ENCODE measurements at places on chromosomes 7 and 10.

GRCh38 chr7:130297628-130298543 lies 4.9 kb downstream of the CPA4 start:
- DNase-seq, result no peak

DNA sequence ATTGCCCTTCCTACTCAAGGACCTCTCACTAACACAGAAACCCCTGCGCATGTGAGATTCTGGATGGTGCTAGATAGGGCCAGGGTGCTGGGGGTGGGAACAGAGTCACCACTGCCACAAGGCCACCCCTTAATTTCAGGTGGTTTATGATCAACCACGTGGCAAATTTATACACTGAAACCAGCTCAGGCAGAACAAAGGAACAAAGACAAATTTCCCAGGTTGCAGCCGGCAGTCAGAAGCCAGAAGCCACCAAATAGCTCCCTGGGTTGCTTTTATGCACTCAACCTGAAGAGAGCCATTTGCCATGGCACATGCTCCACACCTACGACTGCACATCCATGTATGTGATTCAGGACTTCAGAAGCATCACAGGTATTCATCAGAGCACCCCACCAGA lies 2.5 kb downstream of the VOPP1 start:
- peak; percentile 31 for DNase-seq

DNA sequence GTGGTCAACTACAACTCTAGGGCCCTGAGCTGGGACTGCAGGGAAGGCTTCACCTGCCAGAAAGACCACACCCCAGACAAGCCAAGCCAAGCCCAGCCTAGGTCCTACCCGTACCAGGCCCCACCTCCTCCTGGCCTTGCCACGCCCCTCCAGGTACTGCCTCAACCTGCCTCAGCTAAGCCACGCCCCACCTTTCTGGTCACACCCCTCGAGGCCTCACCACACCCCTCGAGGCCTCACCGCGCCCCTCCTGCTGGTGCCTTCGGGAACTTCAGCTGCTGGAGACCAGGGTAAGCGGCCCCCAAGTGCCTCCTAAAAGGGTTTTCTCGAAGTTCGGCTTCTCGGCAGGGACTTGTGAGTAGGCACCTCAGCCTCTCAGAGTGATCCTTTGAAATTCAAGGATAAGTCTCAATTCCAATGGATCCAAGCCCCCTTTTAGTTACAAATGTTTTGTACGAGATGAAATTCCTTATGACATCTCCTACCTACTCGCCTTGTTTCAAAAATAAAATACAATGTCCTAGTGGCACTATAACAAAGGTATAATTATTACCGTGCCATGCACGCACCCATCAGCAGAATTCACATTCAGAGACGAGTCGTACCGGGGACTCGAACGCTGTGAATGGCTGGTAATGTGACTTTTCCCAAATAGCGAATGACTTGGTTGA lies 171.2 kb downstream of the ARHGAP21 start:
- no peak for DNase-seq

DNA sequence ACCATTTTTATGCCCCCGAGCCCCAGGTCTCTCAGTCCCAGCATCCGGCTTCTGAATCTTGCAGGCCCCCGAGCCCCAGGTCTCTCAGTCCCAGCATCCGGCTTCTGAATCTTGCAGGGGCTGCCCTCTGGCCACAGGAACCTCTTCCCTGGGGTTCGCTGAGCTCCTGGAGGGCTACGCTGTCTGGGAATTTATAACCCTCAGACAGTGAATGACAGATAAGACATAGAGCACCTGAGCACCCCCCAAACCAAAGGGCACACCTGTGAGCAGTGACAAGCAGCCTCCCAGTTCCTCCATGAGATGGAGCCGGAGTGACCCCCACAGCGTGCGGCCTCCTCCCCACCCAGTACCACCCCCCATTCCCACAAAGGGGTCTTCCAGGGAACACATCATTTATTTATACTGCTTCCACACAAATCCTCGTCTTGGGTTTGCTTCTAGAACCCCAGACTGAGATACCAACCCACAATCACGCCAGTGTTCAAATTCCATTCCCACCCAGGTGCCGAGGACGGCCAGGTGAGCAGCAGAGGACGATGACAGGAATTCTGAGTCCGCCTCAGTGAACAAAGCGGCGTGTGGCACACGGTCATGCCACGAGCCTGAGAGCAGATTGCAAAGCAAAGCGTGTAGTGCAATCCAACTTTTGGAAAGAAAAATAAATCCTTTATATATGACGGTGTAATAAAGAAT lies 57.7 kb upstream of the FAM20C start:
- no peak for DNase-seq

- no peak for DNase-seq
These were observed 2.1 kb downstream of the CAV2 start for GRCh38 chr7:116501425-116502167.

GRCh38 chr7:88546808-88547207 lies 212.7 kb upstream of the ZNF804B start:
- DNase-seq, result no peak

DNA sequence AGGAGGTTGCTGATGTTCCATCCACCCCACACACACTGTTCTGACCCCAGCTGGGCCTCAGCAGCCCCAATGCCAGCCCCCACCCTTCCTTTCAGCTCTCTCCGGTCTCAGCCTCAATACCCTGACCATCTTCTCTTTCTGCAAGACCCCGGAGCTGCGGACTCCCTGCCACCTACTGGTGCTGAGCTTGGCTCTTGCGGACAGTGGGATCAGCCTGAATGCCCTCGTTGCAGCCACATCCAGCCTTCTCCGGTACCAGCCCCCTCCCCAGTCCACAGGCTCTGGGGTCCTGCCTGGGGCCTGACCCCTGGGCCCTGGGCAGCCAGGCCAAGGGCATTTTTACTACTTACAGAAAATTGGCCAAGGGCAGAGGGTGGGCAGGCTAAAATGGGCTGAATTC lies 2.6 kb downstream of the RGR start:
- DNase-seq, result no peak

DNA sequence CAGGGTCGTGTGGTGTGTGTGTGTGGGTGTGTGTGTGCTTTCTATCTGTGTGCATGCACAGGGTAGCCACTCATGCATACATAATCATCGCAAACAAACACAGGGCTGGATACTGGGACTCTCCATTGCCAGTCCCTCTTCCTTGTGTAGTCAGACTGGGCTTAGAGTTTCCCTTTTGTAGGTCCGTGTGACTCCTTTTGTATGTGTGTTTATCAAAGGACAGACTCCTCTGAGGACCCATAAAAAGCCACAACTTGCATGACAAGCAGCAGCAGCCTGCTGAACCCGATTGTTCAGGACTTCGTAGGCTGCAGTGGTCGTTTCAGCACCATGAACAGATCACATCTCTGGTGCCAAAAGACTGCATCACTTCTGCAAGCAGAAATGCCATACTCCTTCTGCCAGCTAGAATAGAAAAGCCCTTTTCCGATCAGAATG lies 895 bp downstream of the VSTM2A start:
- DNase-seq, result no peak

DNA sequence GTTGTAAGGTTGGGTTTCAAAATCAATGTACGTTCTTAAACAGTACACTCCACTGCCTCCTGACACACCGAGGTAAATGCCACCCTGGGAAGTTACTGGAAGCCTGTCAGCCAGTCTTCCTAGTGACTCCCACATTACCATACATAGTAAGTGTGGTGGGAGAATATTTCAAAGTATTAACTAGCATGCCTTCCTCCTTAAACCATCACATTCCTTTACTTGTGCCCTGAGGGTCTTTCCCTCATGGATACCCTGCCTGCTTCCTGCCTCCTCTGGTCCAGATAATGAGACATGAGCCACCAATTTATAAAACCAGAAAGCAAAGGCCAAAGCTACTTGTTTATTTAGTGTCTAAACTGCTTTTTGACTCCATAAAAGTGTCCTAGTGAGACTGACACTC lies 23.3 kb upstream of the SORCS3 start:
- no peak for DNase-seq

DNA sequence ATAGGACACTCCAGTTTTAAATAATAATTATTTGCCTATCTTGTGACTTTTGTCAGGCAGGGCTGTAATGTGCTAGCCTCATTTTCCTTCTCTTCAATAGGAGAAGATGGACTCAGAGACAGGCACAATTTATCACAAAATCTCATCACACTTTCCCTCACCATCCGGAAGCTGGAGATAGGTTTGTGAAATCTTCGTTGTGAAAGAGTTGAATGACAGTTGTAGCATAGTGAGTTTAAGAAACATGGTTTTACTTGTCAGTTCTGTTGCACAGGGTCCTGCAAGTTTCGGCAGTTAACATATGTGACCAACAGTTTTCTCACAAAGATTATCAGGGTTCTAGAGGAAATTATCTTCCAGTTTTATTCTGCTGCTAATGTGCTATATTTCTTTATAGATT lies 37.7 kb upstream of the MAP3K8 start:
- DNase-seq, result no peak

DNA sequence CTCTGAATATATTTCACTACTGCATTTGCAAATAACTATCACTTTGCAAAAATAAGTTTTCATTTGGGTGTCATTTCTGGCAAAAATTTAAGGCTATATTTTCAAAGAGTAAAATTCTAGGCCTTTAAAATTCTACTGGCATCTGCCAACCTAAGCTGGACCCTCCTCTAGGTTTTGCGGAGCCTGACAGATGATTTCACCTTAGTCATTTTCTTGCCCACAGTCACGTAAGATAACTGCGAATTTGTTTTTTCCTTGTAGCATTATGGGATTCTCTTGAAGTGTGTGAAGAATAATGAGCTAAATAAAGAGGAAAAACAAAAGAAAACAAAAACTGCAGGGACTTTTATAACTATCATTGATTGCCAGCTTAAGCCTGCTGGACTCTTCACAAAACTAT lies 7.8 kb downstream of the MEOX2 start:
- no peak for DNase-seq

DNA sequence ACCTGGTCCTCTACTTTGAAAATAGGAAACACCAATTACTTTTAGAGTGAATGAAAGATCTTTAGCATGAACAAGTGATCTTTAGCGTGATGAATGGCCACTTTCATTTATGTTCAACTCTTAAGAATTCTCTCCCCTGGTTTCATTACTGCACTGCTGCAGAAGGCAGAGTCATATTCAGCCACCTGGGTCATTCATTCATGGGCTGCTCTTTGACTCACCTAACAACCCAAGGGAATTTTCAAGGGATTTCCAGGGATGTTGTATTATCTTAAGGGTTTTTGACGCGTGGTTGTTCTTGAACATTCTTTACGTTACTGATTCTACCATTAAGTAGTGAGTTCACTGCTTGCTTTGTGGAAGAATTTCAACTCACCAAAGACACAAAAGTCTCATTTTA lies 87.3 kb upstream of the STK17A start:
- no peak for DNase-seq

GRCh38 chr10:31599626-31600504 lies 280.8 kb downstream of the ZEB1 start:
- DNase-seq, result no peak

GRCh38 chr7:131218727-131219128 lies 108.9 kb upstream of the MKLN1 start:
- no peak for DNase-seq

DNA sequence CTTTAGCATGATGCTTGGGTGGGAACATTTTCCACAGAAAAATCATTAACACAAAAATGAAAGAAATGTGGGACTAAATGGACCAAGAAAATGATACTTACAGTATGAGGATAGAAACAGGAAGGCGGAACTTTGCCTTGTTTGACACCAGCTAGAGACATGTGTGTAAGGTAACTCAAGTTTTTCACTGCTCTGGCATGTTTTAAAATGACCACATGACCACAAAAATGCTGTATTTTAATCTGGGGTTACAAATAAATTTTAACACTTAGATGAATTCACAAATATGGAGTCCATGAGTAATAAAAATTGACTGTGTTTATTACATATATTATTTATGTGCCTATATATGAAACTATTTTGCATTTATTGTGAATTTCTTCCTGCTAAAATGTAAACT lies 100.9 kb upstream of the PHYHIPL start:
- no peak for DNase-seq

- DNase-seq, result no peak
These were observed 44.5 kb downstream of the PIK3AP1 start for GRCh38 chr10:96675846-96676245.

DNA sequence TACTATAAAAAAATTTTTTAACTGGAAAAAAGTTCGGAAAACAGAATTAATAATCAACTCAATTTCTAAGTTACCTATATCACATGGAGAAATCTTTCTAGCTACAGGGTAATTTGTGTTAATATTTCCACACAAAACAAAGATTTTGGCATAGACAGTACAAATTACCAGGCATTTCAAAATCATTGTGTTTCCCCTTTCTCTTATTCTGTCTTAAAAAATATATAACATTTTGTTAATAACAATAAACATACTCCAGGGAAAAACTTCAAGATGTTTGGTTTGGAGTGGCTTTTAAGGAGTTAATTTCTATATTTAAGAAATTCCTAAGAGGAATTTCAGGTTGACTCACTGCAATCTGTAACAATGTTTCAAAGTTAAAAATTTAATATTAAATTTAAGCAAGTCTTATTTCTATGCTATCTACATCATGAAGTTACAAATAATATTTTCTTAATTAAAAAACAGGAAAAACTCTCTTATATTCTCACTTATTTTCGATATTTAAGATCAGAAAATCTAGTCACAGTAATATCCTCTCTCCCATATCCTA lies 132.6 kb downstream of the NRBF2 start:
- no peak for DNase-seq

- no peak for DNase-seq
These were observed 179.3 kb downstream of the TFEC start for GRCh38 chr7:115851291-115851690.

DNA sequence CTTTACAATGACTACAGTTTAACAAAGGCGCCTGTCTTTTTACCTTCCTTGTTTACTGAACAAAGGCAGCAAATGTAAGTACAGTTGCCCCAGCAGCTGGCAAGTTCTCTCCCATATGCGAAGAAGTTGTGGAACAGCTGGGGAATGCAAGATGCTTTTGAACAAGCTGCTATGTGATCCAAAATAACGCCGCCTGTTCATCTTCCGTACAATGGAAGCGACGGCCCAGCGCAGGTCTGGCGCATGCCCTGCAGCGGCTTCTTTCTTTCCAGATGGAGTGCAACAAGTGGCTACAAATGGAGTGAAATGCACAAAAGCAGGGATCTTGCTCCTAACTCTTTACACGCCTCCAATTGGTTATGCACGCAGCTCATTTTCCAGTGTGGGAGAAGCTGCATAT lies 97.0 kb upstream of the SVIL start:
- no peak for DNase-seq

- DNase-seq, result no peak
These were observed 592.1 kb downstream of the DNAJB6 start for GRCh38 chr7:157928808-157929425.

DNA sequence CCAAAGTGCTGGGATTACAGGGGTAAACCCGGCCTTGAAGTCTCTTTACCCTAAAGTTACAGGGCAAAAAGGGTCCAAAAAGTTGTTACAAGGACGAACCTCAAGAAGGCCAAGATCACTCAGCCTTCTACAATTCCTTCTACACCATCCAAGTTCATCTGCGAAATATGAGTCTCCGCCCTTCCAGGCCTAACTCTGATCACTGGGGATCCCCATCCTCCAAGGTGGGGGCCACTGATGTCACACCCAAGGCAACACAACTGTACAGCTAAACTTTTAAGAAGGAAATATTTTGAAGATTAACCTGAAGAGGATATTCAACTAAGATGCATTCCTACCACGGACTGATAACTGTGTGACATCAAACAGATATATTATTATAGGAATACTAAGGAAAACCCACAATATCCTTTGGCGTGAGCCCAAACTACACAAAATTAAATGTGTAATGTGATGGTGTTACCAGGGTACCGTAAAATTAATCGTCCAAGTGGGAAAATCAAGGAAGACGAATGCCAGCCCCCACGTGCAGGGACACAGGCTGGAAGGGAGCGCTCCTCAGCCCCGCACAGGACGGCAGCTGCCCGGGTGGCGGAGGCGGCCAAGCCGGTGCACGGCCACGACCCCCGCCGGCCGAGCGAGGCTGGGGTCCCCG lies 1.0 kb downstream of the PAXIP1 start:
- DNase-seq, result no peak

- DNase-seq, result no peak
These were observed 6.1 kb downstream of the PTPRN2 start for GRCh38 chr7:158581440-158582088.

Data from activated gamma-delta T cell treated with anti-CD3 and anti-CD28 coated beads, Interleukin-2, amount 50 U/mL, for 16 hours (primary cell).